HCT116 (cell line): ENCODE measurements at places on chromosomes 1 and 21.

GRCh38 chr1:162689745-162690671, 57.7 kb downstream of the DDR2 start:
- no peak for DNase-seq

GRCh38 chr1:176134666-176135065, 72.4 kb downstream of the COP1 start:
- DNase-seq, result no peak

GRCh38 chr1:3432306-3432705, 22.2 kb upstream of the ARHGEF16 start:
- no peak for DNase-seq

- DNase-seq, result no peak
These were observed 682 bp downstream of the SUCO start for GRCh38 chr1:172533513-172534151.

- DNase-seq, result no peak
These were observed 17.9 kb downstream of the PTTG1IP start for GRCh38 chr21:44855572-44855971.

DNA sequence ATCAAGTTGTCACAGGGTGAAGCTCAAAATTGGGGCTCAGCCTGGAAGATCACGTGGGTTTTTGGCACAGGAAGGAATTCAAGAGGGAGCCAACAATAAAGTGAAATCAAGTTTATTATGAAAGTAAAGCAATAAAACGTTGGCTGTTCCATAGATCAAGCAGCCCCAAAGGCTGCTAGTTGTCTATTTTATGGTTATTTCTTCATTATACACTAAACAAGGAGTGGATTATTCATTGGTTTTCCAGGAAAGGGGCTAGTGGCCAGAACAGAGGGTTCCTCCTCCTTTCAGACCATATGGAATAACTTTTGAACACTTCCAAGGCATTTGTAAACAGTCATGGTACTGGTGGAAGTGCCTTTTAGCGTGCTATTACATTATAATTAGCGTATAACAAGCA, 723.5 kb upstream of the ADAMTS5 start:
- no peak for DNase-seq

GRCh38 chr1:8283058-8283884, 34.6 kb upstream of the SLC45A1 start:
- no peak for DNase-seq

DNA sequence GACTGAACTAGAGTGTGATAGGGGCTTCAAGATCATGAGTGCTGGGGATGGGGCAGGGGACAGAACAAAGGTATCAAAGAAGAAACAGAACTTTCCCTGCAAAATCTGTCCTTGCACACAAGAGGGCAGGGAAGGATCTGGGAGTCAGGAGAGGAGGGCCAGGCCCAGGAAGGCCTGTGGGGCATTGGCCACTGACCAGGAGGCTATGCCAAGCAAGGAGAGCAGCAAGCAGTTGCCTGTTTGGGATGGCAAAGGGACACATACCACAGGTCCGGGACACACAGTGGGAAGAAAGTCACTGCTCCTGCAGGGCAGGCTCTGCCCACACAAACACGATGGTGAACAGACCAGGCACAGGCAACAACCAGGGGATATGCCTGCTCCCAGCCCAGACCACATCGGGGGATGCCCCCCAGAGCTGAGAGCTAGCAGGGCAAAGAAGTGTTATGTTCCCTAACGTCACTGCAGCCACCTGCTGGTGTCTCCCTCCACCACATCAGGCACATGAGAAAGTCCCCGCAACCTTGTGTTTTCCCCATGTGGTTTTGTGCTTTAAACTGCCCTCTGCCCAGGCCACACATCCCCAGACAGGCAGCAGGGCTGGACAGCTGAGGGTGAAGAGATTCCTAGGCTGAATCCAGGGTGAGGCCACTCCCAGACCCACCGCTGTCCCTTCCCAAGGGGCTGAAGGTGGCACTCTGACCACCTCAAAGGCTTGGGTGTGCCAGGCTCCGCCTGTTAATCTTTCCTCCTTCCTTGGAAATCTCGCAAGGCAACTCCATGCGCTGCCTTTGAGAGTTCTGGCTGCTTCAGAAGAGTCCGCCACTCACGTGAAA, 53.6 kb downstream of the KIF21B start:
- no peak for DNase-seq

DNA sequence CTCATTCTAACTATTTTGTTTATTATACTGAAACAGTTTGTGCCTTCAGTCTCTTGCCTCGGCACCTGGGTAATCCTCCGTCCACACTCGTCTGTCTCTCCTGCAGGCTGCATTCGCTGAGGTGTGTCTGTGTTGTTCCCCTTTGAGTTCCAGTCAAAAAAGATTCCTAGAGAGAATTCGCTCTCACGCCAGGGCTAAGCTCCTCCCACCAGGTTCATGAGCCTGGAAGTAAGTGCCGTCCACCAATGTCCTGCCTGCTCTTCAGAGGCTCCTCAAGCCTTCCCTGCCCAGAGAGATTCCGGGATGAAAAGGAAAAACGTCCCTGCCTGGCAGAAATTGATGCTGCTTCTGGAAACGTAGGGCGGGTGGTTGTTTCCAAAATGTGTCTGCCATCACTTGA, 12.9 kb downstream of the KIAA2013 start:
- DNase-seq, result no peak

GRCh38 chr1:47578721-47579419, 141.0 kb downstream of the FOXD2 start:
- DNase-seq, result no peak

GRCh38 chr1:206606867-206607266, 5.4 kb downstream of the EIF2D start:
- DNase-seq, result peak; percentile 36

DNA sequence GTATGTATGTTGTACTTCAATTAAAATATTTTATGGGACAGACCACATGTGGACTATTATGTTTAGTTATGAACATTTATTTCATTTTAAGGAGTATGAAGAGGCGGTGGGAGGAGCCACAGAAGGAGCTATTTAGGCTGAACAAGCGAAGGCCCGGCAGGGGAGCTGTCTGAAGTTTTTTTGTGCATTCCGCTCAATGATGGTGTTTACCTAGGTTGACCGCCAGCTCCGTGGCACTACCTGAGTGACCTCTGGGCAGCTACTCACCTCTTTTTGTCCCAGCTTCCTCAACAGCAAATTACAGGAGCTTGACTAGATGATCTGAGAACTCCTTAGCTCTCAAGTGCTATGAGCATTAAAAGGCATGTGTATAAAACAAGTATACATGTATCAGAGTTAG, 32.7 kb upstream of the C1orf198 start:
- DNase-seq, result no peak

DNA sequence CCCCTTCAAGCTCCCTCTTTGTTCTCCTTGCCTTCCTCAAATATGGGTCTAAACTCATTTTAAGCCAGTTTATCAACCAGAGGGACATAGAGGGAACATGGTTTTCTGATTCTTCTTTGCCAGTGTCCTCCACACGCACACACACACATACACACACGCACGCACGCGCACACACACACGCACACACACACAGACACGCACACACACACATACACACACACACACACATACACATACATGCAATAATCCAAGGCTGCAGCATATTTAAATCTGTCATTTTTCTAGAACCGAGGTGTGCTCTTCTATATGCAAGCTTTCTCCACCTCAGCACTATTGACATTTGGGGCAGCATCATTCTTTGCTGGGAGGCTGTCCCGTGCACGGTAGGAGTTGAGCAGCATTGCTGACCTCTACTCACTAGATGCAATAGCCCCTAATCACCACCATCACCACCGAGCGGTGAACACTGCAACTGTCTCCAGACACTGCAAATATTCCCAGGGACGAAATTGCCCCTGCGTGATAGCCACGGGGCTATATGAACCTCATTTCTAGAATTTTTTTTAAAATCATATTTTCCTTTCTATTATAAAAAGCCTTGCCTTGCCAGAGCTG, 8.0 kb downstream of the TNFRSF9 start:
- DNase-seq, result no peak

- no peak for DNase-seq
These were observed 42.6 kb downstream of the CCDC18 start for GRCh38 chr1:93223023-93223675.

DNA sequence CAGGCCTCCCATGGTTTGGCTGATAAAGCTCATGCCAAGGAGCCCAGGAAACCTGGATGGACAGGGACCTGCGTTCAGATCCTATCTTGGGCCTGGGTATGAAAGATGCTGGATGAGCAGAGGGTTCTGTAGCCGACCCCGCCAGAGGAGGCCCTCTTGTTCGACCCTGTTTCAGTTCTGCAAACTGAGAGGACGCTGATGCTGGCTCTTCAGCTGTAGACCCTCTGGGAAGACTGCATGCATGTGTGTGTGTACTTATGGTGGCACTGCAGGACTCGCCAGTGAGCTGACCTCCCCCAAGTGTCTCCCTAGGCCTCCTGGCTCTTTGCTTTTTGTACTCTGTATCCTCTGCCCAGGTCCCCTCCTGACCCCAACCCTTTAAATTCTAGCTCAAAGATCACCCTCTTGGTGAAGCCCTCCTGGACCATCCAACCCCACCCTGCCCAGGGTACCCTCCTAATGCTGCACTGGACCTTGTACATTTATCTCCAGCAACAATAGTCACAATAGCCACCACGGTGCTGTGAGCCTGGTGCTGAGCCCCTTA, 1.6 kb downstream of the EPS8L3 start:
- no peak for DNase-seq

DNA sequence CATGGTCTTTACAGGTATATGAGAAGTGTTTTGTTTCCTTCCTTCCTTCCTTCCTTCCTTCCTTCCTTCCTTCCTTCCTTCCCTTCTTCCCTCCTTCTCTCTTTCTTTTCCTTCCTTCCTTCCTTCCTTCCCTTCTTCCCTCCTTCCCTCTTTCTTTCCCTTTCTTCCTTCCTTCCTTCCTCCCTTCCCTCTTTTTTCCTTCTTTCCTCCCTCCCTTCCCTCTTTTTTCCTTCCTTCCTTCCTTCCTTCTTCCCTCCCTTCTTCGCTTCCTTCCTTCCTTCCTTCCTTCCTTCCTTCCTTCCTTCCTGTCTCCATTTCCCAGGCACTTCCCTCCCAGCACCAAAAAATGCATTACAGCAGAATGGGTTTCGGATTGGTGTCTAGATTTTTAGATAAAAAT, 235.0 kb upstream of the KIAA0040 start:
- no peak for DNase-seq

- DNase-seq, result peak; percentile 24
These were observed 116.0 kb downstream of the TTLL7 start for GRCh38 chr1:83882906-83883305.

GRCh38 chr1:26945138-26945537, 15.1 kb downstream of the KDF1 start:
- no peak for DNase-seq

- DNase-seq, result no peak
These were observed 124.7 kb downstream of the MATN1 start for GRCh38 chr1:30598571-30599114.

DNA sequence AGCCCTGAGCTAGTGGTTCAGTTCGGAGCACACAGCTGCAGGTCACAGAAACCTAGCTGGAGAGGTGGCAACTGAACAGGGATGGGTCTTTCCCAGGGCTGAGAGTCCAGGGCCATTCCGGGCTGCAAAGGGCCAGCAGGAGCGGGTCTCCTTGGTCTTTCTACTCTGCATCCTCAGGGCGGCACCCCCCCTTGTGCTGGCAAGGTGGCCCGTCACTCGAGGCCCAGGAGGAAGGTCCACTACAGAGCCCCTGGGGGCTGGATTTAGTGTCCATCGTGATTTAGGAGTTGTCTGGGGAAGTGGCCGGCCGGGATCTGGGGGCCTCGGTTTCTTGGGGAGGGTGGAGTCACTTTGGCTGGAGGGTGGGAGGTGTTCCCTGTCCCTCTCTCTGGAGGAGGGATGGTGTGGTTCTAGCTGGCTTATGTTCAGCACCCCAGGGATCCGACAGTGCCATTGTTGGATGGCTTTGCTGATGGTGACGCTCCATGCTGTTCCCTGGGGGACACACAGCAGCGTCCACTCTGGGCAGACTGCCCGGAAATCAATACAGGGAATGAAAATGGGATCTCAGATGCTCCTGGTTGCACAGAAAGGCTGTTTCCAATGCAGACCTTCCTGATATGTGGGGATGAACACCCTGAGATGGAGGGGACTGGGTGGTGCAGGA, 64.4 kb downstream of the UMODL1 start:
- no peak for DNase-seq

- DNase-seq, result no peak
These were observed 7.4 kb downstream of the FOXD3 start for GRCh38 chr1:63329621-63330330.

- no peak for DNase-seq
These were observed 27.0 kb upstream of the BTG2 start for GRCh38 chr1:203278082-203278884.

- no peak for DNase-seq
These were observed 59.3 kb downstream of the EYA3 start for GRCh38 chr1:28028873-28029654.

DNA sequence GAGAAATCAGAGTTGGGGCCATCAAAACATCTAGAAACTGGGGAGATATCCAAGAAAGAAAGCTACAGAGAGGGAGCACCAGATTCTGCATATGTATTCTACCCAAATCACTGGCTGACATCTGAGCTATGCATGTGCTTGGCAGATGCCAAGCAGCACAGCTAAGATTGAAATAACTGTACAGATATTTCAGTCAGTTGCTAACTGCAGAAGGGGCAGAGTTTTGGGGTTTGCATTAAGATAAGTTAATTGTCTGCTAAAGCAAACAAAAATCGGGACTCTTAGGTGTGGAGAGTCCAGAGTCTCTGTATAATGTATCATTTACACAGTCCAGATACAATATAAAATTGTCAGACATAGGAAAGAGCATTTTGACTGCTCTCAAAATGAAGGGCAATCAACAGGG, 437.1 kb downstream of the PTBP2 start:
- no peak for DNase-seq

- DNase-seq, result no peak
These were observed 2.2 kb downstream of the RUNX1 start for GRCh38 chr21:35046880-35047229.

GRCh38 chr1:21828506-21829210, 16.6 kb downstream of the LDLRAD2 start:
- DNase-seq, result no peak

- no peak for DNase-seq
These were observed 24.4 kb downstream of the SLC66A1 start for GRCh38 chr1:19336543-19336942.

DNA sequence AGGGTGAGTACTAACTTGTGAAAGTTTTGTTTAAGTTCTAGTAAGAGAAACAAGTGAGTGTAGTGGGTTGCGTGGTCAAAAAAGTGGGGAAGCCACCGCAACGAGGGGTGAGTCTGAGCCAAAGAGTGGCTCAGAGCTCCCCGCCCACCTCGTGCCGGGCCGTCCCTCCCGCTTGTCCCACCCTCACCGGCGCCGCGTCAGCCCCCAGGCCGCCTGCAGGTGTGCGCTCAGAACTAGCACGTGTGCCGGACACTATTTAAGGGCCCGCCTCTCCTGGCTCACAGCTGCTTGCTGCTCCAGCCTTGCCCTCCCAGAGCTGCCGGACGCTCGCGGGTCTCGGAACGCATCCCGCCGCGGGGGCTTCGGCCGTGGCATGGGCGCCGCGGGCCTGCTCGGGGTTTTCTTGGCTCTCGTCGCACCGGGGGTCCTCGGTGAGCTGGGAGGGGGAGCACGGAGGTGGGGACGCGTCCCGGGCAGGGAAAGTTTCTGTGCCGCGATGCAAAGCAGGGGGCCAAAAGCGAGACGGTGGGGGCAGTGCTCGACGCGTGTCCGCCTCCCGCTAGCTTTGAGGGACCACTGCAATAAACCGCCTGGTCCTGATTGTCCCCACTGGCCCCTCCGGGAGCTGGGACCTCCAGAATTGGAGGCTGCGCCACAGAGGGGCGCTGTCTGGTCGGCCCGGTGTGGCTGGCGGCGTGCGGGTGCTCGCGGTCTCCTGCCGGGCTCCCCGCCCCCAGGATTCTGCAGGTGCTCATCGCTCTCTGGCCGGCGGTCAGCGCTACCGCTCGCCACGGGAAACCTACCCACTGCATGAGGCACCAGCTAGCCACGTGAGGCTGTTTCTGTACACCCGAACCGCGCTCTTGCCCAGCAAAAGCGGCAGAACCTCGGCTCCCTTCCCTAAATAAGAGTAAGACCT, at the start of gene CR2:
TSS of gene CR2 (plus strand) at position 283 of the 919 bp plus-strand sequence. CDS start at position 374, 91 bp downstream.
- DNase-seq, result peak; percentile 47
